ENCODE measurements at places on chromosomes 6 and 20.

GRCh38 chr6:49415358-49415757 lies 47.7 kb downstream of the MMUT start:
- DNase-seq, result no peak

DNA sequence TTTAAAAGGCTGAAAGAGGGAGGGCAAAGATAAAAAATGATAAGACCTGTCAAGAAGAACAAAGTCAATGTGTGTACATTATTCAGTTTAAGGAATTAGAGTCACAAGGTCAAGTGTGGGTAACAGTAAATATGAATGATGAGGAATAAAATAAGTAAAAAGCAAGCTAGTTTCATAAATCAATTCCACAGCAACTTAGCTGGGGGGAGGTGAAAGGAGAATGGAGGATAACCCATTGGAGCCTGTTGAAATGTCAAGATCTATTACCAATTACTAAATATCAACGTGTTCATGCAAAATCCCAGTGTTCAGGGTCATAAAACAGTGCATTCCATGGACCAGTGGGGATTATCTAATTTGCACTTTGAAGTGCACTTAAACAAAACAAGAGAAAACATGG lies 242.9 kb downstream of the TBX18 start:
- no peak for DNase-seq

DNA sequence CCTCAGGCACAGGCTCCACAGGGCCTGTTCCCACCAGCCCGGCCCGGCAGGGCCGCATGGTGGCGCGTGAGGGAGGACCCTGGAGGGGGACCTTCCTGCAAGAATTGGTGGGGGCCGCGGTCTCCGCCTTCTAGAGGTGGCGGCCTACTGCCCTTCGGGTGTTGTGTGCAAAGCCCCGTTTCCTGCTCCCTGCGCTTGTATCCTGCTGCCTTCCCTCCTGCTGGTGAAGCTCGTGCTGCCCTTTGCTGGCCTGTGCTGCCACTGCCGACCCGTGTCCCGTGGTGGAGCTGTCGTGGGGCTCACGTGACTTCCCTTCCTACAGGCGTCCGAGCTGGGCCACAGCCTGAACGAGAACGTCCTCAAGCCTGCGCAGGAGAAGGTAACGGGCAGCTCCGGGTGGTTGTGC lies 8.4 kb upstream of the COL20A1 start:
- DNase-seq, result no peak

GRCh38 chr20:36098364-36098763 lies 56.2 kb upstream of the EPB41L1 start:
- DNase-seq, result no peak

DNA sequence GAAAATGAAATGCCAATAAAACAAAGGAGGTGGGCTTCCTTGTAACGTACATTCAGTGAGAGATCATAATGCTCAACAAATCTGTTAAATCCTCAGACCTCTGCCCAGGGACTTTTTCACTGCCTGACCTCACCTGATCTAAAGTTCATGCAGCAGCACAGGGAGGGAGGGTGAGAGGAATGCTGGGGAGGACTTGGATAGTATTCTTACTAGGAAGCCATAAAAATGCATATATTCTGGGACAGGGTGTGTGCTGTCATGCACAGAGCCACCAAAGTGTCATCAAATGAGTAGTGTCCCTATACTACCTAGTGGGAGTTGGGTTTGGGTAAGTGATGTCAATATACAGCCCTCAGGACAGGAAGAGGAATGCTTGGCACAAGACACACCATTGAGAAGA lies 32.6 kb downstream of the CLIC5 start:
- no peak for DNase-seq

DNA sequence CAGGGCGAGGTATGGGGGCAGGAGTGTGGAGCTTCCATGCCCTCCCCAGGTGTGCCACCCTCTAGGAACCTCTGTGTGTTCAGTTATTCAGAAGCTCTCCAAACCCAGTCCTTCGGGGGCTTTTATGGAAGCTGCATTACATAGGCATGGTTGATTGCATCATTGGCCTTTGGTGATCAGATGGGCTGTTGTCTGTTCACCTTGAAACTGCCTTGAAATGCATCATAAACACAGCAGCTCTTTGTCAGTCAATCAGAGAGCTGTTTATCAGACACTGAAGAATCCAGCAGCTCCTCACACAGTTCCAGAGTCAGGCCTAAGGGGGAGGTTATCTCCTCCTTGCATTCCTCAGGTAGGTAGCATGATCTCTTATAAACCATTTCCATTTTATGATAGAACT lies 62.4 kb downstream of the E2F3 start:
- no peak for DNase-seq

GRCh38 chr6:78487401-78487800 lies 379.9 kb upstream of the IRAK1BP1 start:
- DNase-seq, result no peak

DNA sequence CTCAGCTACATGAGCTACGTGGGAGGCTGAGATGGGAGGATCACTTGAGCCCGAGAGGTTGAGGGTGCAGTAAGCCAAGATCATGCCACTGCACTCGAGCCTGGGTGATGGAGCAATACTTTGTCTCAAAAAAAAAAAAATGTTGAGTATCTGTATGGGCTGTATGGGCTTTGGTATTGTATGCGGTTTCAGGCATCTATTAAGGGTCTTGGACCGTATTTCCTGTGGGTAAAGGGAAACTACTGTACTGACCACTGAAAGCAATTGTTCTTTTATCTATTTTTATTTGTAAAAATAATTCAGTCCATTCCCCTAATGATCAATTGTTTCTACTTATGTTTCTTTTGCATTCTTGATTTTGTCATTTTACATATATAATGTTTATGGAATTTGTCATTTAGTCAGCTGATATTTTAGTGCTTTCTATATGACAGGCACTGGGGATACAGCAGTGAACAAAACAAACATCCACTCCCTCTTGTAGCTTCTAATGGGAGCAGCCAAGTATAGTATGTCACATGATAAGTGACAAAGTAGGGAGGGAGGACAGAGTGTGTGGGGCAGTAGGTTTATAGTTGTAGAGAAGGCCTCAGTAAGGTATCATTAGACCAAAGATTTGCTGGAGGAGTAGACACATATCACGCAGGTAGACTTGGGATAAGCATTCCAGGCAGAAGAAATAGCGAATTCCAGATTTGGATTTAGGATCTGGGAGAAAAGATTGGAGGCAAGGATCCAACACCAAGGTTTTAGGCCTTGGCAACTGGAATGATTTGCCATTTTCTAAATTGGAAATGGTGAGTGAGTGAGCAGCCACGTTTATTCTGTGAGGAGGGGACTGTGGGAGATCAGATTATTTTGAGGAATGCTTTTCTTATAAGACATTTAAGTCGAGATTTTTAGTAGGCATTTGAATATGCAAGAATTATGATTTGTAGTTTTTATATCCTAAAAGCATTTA lies 6.0 kb downstream of the PCMT1 start:
- DNase-seq, result no peak

DNA sequence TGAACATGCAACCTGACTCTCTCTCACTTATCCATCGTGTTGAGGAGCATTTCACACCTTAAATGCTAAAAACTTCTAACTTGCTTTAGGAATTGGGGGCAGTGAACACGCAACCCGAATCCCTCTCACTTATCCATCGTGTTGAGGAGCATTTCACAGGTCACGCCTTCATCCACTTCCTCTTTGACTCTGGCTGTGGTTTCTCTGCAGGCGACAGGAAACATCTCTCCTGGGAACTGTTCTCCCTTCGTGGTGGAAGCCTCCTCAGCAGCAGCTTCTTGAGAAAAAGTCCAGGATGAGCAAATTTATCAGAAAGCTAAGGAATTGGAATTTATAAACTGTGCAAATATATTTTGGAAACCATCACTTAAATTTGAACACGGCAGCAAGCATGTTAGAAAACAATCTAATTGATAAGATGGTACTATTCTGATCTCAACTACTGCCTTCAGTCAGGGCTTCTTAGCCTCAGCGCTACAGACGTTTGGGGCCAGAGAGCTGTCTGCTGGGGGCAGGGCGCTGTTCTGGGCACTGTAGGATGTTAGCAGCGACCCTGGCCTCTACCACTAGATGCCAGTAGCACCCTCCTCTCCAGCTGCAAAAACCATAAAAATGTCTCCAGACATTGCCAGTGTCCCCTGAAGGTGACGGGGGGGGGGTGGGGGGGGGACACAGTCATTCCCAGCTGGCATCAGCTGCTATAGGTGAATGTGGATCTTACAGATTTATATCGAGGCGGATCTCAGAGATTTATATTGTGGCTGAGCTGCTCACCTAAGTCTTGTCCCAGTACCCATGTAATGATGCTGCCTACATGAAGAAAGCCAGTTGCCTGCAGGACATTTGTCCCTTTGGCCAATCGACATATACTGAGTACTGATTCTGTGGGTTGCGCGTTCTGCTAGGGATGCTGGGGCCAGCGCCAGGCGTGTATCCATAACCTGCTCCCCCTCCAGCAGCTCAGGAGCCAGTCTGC lies 26.2 kb downstream of the CTCFL start:
- no peak for DNase-seq

- no peak for DNase-seq
Observed at GRCh38 chr20:59334651-59335300, 34.4 kb downstream of the EDN3 start.

- DNase-seq, result no peak
Observed at GRCh38 chr6:42452171-42453030, 675 bp upstream of the TRERF1 start.

GRCh38 chr20:8194721-8195120 lies 62.7 kb downstream of the PLCB1 start:
- no peak for DNase-seq

DNA sequence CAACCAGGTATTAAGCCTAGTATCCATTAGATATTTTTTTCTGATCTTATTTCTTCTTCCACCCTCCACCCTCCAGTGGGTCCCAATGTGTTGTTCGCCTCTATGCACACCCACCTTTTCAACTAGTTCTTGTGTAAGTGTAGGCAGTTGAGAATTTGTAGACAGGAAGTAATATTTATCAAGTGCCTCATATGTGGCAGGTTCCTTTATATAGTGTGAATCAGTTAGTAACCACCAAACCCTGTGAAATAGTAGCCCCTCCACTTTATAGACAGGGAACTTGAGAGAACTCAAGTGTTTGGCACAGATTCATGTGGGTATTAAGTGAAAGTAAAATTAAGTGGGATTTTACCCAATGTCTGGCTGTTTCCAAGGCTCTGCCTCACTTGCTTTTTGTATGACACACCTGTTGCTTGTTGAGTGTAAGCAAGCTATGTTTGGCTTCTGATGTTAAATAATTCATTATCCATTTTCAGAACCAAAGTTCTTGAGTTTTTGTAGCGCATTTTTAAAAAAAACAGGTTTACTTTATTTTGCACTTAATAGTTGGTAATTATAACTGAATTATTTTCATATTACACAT lies 24.8 kb downstream of the AFDN start:
- no peak for DNase-seq

DNA sequence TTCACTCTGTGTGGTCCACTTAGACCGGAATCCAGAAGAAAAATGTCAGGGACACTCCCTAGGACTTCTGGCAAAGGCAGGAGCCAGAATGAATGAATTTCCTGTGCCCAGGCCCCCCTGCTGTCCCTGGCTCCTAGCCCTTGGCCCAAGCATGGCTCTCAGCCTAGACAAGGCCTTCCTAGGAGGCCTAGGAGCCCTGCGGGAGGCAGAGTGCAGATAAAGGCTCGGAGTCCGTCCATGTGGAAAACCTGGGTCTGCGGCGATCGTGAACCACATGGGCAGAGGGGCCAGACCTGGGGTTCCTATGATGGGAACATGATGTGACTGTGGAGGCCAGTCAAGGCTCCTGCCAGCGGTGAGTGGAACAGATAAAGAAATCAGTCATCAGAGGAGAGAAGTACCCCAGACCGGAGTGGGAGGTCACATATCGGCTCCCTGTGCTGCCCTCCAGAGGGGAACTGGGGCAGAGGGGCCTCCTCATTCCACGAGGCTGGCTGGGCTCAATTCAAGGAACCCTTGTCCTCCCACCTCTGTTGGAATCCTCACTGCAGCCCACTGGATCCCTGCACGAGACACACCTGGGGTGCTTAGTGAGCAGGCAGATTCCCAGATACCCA lies 5.9 kb upstream of the VSTM2L start:
- DNase-seq, result no peak

DNA sequence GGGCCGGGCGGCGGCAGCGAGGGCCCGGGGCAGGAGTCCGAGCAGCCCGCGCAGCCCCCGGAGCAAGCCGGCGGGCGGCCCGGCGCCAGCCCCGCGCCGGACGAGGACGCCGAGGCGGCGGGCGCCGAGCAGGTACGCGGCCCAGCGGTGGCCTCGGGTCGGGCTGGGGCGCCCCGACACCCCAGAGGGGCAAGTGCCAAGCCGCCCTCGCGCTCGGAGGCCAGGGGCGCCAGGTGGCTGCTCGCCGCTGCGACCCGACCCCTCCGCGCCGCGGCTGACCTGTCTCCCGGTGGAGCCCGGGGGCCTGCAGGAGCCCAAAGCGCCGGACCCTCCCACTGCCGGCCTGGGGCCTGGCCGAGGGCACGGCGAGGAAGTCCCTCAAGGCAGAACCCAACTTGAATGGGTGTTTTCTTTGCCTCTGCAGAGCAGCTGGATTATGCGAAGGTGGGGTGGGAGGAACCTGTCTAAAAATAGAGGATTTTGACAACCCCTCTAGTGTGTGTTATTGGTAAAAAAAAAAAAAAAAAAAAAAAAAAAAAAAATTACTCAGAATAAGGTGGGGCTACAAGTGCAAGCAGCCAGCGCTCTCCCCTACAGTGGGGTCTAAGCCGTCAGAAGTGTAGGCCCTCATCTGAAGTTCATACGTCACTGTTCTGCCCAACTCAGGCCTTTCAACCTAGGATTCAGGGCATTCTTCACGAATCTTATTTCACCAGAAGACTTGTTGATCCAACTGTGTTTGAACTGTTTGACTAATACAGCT lies 609 bp downstream of the OGFRL1 start:
- no peak for DNase-seq

DNA sequence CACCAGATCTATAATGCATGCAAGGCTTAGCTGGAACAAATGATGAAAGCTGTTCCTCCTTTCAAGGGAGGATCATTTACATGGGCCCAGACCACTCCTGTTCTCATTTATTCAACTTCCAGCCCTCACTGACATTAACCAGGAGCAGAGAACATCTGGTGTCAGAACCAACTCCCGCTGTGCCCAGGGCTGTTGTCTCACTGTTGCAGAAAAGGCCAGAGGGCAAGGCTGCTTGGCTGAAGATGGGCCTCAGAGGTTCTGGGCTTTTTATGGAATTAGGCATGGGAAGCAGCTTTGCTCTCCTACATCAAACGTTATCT lies 164.2 kb downstream of the GMPR start:
- no peak for DNase-seq

GRCh38 chr6:17610835-17611234 lies 10.7 kb downstream of the FAM8A1 start:
- no peak for DNase-seq

DNA sequence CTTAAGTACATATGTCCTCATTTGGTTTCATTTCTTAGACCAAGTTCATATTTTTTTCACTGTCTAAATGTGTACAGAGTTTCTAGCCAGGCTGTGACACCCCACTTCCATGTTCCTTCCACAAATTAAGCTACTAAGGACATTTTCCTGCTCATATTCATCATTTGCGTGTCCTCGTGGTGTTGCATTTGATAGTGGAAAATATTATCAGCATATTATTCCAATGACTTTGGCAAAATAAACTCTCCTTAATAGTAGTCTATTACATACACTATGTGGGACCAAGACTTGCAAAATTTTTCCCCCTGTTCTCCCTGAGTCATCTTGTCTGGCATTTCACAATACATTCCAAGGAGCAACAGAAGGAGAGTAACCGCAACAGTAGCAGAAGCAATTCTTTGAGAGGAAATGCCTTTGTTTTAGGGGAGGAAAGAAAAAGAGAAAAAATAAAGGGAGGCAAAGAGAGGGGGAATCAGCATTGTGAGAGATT lies 599.2 kb downstream of the COL12A1 start:
- no peak for DNase-seq
